ENCODE measurements at places on chromosomes 13 and 19. TPM values are rescaled to one million over a fixed set of nuclear protein-coding genes. Genes with fewer than 3 reads are reported as not detected.

GRCh38 chr19:40419780-40420179 lies 6.0 kb downstream of the SERTAD1 start:
- DNase-seq: no peak

The AMER2 gene
- total RNA-seq: not detected

DNA sequence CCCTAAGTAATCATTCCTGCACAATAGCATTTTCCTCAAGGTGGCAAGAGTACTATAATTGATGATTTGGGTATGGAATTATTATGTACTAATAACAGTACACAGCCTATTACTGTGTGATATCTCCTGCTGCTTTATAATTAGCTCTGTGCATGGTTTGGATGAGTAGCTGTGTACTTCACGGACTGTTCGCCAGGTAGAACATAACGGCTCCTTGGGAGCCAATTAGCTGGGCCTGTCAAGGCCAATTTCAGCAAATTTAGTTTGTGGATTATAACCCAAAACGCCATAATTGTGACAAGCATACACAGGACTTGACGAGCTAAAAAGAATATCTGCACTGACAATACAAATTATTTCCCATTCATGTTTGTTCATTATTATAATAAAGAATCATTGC lies 1584.2 kb downstream of the SLITRK1 start:
- no peak for DNase-seq

The ERICH6B gene
- not detected for total RNA-seq

The CTXN1 gene
- 71.2 TPM for total RNA-seq

DNA sequence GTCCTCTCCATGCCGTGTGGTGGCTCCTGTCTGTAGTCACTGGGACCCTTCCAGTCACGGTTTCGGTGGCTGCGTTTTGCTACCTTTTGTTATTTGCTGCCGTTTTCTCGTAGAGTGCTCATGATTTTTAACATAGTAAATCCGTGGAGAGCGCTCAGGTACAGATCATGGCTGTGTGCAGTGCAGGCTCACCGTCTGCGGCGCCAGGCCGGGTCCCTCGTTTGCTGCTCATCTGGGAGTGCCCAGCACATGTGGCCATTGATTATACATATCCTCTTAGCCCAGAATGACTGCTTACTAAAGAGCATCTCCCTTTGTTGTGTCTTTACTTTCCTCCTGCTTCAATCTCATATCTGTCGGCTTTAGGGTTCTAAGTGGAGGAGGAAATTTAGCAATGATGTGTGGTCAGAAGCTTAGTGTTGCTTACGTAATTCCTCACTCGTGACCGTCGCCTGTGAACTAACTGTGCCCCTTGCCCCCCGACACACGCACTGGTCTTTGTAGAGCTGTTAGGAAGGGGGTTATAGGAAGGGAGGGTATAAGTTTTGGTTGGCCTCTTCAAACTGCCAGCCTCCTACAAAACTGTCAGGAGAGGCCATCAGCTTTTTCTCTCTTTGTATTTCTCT lies 31.8 kb downstream of the TFDP1 start:
- DNase-seq: no peak

GRCh38 chr19:32649751-32650150 lies 25.2 kb downstream of the ANKRD27 start:
- DNase-seq: no peak

The ZNF682 gene
- 3.9 TPM for total RNA-seq

GRCh38 chr19:16026131-16026530 lies 50.2 kb upstream of the TPM4 start:
- no peak for DNase-seq

DNA sequence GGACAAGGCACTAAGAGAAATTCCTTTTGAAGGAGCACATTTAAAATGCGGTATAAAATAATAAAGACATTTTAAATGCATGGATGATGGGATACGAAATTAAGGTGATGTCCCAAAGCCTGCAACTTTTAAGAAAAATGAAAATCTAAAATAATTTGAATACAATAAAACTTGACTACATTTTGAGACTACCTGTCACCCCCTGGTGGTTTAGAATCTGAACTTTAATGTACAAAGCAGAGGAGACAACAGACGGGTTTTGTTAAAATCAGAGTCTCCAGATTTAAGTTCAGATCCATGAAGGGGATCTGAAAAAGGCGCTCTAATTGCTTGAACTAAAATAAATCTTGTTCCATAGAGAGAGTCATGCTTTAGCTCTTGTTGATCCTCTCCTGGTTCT lies 1129.3 kb upstream of the PCDH20 start:
- DNase-seq: no peak

The SPACA4 gene
- total RNA-seq: not detected

The TEX26 gene
- total RNA-seq: not detected

GRCh38 chr19:18946918-18947317 lies 5.9 kb upstream of the HOMER3 start:
- DNase-seq: no peak

All from PC-9 (cell line).